AG08395 (cell line): ENCODE measurements at places on chromosomes 7 and 10.

DNA sequence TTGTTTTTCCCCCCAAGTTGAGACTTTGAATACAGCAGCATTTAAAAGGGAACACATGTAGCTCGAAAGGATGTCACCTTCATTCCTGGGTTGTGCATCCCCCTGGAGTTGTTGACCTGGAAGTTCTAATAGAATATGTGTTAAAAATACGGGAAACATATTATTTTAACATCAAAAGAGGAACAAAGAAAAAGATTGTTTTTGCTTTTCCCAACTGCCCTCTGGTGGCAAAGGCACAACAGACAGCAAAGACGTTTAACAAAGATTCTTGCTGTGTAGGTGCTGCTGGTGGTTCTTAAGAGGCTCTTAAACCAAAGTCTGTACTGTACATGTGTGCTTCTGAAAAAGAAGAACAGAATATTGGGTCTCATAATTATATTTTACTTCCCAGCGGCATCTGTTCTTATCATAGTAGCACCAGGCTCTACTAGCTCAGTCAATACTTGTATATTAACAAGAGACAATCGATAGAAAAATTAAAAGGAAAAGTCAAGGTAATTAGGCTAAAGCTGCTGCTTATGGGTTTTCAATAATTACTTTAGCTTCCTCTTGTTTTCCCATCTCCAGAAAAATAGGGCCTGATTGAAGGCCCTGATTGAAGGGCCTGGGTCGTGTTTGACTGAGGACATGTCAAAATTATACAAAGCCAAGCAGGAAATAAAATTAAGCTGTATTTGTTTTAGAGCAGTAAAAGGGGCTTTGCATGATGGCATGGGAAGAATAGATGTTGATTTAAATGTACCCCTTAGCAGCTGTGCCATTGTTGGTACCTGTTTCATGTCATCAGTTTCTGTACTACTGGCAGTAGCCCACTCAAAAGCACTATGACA lies 384.2 kb upstream of the LRGUK start:
- peak; percentile 8 for DNase-seq

DNA sequence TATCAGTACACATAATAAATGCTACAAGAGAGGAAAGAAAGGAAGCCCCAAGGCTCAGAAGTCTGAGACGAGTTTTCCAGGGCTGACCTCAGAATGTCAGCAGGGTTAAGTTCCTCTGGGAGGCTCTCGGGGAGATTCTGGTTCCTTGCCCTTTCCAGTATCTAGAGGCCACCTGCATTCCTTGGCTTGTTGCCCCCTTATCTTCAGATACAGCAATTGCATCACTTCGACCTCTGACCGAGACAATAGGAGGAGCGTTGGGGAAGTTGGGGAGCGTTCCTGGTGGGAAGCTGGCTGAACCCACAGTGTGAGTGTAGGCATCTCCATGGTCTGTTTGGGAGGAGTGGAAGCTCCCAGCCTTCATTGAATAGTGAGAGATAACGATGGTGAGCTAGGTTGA lies 72.0 kb upstream of the MTPN start:
- no peak for DNase-seq

- DNase-seq = no peak
Observed at GRCh38 chr10:78857193-78857592, 211.6 kb upstream of the ZMIZ1 start.

- no peak for DNase-seq
Observed at GRCh38 chr7:81416659-81417058, 353.2 kb downstream of the HGF start.

GRCh38 chr7:5777932-5778331 lies 3.5 kb downstream of the RNF216 start:
- no peak for DNase-seq

DNA sequence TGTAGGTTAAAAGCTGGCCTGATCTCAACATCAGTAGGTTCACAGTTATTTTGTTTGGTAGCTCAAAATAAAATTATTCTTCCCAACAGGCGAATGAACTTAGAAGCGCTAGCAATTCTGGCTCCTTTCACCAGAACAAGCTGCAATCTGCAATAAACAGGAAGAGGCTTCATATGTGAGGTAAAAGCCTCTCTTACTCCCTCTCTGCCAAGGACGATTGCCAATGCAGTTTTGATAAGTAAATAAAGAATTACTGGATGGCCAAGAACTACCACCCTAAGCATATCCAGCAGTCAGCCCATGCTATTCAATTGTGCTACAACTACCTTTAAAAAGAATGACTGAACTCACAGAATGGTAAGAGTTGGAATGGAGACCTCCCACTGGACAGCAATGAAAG lies 150.0 kb upstream of the LAMB4 start:
- DNase-seq = no peak

DNA sequence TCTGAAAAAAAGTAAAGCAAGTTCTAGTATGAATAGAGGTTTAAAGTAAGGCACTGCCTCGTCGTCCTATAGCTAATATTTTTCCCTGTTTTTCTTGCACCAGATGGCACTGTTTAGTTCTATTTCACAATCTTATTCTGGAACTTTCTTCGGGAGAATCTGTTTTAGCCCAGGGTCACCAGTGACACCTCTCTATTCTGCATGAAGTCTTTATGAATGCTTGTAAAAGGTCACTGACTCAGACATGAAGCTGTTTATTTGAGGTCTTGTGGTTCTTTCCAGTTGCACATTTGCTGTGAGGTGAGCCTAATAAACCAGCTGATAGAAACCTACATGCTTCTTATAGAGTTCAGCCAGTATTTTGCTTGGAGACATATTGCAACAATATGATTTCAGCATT lies 444.3 kb downstream of the AUTS2 start:
- peak; percentile 34 for DNase-seq

- DNase-seq = no peak
Observed at GRCh38 chr7:418636-419280, 100.9 kb downstream of the PDGFA start.

DNA sequence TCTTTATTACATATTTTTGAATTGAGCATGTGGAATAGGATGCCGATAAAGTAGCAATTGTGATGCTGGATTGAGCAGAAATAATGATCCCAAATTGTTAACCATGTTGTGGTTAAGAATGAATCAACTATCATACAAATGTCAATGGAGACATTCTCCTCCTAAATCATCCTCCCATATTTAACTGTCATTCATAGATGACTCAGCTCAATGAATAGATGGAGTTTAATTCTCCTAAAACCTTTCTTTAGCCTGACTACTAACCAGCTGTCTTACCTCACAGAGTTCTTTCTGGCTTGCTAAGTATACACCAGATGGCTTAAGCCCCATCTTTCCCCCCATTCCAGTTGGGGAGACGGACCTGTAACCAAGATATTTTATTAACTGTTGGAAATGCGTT lies 23.4 kb upstream of the NPS start:
- DNase-seq = no peak

GRCh38 chr7:8035647-8036518 lies 67.3 kb downstream of the GLCCI1 start:
- peak; percentile 27 for DNase-seq

- DNase-seq = no peak
Observed at GRCh38 chr7:55210176-55210575, 155.0 kb upstream of the LANCL2 start.

- peak; percentile 21 for DNase-seq
Observed at GRCh38 chr10:44552726-44553125, 167.8 kb upstream of the CXCL12 start.

- DNase-seq = no peak
Observed at GRCh38 chr10:34405611-34406462, 409.3 kb downstream of the PARD3 start.

DNA sequence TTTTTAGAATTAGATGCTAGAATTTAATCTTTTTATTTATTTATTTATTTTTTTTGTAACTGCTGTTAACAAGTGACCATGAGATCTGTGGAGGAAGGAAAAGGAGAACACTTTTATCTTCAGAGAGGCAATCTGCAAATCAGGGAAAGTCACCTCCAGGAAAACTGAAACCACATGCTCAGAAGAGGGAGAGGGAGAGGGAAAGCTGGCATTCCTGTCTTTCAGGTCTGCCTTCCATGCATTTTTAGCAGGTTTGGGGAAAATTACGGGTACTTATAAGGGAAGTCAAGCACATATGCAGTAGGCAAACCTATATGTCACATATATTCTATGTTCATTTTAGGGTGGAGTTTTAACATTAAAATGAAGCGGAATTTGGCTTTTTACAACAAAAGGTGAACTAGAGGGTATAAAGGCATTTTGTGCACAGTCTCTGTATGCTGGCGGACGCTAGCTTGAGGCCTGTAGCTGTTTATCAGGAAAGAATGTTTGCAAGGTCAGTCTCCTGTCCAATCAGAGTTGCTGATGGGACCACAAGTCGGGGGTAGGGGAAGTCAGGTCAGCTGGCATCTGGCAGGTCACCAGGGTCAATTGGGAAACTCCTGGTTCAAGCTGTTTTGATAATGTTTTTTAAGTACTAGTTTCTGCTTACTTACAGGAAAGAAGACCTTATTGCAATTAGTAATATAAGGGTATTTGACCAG lies 333.5 kb downstream of the GPR158 start:
- DNase-seq = no peak

- DNase-seq = no peak
Observed at GRCh38 chr7:9978106-9979064, 995.3 kb upstream of the PHF14 start.

DNA sequence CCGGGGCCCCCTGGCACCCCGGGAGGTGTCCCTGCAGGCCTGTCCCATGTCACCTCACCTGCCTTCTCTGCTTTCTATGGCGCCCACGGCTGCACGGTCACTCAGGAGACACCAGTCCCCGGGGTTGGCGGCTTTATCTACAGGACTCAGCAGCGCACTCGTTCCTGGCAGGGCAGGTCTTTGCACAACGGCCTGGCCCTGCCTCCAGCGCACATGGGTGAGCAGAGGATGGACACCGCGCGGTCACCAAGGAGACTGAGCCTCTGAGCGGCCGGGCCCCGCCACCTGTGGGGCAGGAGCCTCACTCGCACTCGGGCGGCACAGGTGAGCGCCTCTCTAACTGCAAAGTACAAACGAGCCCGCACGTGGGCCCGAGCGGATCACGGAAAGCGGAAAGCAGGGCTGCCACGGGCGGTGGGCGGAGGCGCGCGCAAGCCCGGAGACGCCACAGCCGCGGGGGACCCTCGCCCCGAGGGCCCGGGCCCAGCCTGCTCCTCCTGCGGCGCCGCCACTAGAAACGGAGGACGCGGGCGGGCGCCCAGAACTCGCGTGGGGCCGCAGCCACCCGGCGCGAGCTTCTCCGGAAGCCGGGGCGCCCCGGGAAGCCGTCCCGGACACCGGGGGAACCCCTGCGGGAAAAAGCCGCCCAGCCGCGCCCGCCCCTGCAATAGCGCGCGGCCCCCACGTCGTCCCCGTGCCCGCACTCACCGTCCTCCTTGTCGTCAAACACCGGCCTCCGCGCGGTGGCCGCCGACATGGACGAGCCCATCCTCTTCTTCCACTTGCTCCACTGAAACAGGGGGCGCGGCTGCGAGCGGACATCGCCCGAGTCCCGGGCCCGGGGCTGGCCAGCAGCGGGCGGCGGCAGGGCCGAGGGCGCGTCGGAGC lies 642 bp downstream of the STK32C start:
- no peak for DNase-seq

- no peak for DNase-seq
Observed at GRCh38 chr7:142485617-142486226, 227.9 kb upstream of the PRSS58 start.

DNA sequence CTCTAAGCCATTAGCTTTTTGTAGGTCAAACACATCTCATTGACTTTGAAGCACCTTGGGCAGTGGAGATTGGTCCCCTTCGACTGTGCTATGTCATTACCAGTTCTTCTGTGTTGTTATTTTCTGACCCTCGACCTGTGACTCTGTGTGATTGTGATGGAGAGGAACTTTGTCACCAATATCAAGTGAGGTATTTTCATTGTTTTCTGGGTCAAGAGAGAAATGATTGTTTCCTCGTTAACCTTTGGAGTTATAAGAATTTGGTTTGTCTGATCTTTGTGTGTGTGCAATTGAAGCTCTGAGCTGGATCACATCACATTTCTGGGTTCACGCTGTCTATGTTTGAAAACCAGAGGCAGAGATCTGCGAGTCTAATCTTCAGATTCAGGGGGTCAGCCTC lies 432.2 kb upstream of the KLF6 start:
- DNase-seq = no peak
